ENCODE measurements at places on chromosomes 4 and X. TPM values are rescaled to one million over a fixed set of nuclear protein-coding genes. Genes with fewer than 3 reads are reported as not detected.

BGN gene
- total RNA-seq, result 175 TPM

ZNF711 gene
- total RNA-seq, result 1.9 TPM

GRCh38 chr4:74190919-74191397 is 33.0 kb downstream of the MTHFD2L start:
- DNase-seq, result no peak

DNA sequence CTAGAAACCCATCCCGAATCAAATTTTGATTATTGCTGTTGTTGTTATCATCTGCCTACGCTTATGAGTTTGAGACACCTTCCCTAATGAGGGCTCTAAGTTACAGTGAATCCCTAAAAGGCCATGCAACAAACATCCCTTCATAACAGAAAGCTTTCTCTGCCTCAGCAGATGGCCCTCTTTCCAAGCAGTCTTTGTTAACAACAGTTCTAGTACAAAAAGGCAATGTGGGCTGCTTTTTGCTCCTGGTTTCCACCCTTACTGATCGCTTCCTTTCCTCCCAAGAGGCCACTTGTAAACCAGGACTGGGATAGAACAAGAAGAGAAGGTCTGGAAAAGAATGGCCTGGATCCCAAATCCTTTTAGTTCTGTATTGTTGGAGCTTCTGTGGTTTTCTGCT is 24.2 kb downstream of the GPC4 start:
- no peak for DNase-seq

DNA sequence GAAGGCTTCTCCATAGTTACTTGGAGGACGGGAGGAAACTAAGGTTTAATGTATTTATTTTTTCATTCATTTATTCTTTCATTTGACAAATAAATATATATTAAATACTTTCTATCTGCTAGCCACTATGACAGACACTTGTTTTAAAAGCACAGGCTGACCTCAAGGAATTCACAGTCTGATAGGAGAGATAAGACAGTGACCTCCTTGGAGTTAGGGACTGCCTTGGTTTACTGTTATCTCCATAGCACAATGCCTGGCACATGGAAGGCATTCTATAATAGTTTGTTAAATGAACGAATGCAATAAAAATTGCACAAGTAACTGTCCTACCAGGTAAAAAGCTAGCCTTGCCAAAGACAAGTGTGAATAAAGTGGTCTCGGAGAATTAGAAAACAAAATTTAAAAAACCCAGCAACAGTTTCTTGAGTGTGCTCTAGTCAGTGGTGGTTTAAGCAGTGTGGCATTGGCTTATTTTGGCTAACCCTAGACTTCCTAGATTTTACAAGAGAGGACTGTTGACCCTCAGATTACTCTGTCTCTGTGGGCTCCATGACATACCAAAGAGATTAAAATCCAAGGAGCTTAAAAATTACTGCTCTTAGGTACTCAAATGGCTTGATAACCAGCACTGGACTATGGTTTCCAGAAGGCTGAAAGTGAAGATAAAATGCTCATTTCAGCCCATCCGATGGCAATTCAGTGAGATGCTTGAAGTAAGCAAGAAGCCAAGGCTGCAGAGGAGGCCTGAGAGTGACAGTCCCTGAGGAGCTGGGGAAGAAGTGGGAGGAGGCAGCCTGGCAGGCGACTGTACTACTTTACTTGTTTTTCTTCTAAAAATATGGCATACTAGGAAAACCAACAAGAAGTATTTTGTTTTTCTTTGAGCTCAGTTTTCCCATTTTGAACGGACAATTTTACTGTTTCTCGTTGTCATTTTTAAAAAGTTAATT is 9.6 kb downstream of the AFP start:
- DNase-seq, result no peak

GRCh38 chr4:1361431-1361830 is 14.4 kb downstream of the UVSSA start:
- no peak for DNase-seq

DNA sequence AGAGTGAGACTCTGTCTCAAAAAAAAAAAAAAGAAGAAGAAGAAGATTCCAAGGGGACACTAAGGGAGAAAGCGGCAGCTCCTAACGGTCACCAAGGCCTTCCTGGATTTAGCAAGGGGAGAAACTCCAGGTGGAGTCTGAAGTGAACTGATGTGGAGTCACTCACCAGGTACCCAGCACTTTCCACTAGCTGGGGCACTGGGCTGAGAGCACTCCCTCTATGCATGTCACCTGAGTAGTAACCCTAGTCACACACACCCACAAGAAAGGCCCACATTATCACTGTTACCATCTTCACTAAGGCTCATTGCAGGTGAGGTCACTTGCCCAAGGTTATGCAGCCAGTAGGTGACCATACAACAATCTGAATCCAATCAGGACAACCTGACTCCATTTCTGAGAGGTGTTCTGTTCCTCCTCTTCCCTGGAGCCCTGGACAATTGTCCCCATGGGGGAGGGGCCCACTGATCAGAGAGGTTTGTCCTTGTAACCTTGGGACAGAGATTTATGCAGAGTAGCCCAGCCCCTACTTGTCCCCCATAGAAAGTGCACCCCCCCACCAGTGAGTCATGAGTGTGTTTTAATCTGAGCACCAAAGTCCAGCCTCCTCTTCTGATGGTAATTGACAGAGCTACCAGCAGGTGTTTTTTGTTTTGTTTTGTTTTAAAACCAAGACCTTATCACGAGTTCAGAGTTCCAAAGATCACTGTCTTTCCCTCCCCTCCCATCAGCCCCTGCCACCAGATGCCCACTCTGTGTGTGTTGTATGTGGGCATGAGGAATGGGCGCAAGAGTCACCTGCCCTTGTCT is 5.9 kb upstream of the SASH3 start:
- no peak for DNase-seq

GRCh38 chrX:46165866-46166265 is 379.4 kb downstream of the ZNF674 start:
- DNase-seq, result no peak

DNA sequence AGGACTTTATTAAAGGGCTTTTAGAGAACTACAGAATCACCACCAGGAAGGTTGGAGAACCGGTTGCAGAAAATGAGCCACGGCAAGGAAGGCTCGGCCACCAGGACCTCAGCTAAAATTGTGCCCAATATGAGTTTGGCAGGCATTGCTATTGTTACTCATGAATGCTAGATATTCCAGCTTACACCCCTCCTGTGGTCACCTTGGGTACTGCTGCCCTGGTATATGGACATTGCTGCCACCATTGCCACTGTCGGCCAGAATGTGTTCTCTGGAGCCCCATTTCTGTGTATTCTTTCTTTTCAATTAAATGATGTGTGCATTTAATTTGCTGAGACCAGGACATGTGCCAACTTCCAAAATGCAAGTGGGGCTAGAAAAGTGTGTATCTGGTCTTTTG is 626.7 kb upstream of the BOD1L1 start:
- no peak for DNase-seq

All from cardiac septum (tissue), 1 donor.